G401 (cell line): ENCODE measurements at places on chromosomes 2 and 18.

GRCh38 chr18:3046216-3046808 lies 33.4 kb upstream of the LPIN2 start:
- no peak for DNase-seq

GRCh38 chr2:151522556-151522955 lies 112.9 kb downstream of the RIF1 start:
- DNase-seq, result no peak

GRCh38 chr2:45084361-45085020 lies 75.2 kb upstream of the SIX2 start:
- no peak for DNase-seq

GRCh38 chr2:158464426-158465281 lies 7.9 kb downstream of the PKP4 start:
- DNase-seq, result peak; percentile 18

- DNase-seq, result peak; percentile 50
Measured at GRCh38 chr18:48539406-48540250, 797 bp downstream of the CTIF start.

- no peak for DNase-seq
Measured at GRCh38 chr18:74213429-74213828, 65.1 kb downstream of the TIMM21 start.

GRCh38 chr2:191617575-191617974 lies 60.4 kb upstream of the NABP1 start:
- DNase-seq, result no peak

DNA sequence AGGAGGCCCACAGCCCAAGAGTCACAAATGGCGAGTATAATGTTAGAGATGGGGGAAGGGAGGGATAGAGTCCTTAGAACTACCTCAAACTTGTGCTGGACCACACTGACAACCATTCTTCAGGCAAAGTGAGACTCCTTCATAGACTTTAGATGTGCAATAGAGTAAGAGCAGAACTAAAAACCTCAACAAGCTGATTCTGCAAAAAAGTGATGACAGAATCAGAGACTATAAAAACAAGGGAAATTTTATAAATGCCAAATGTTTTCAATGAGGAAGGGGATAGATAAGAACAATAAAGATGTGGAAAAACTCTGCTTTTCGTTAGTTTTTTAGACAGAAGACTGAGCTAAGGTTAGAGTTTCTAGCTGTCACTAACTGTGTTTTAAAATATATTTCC lies 17.7 kb downstream of the SMC6 start:
- DNase-seq, result no peak

DNA sequence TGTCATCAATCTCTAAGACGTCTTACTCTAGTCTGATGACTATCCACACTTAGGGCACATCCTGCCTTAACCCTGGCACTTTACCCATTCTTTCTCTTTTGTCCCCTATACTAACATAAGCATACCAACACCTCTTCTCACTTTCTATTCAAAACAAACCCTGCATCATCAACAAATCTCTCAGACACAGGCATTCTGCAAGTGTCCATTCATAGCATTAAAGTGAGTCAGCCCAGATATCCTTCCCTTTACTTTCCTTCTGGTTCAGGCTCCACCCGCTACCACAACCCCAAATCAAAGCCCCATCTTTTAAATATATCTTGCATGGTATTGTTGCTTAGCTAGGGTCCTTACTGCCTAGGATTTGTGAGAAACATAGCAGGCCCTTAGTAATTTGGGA lies 3.8 kb downstream of the GRB14 start:
- DNase-seq, result no peak

GRCh38 chr18:1392046-1392445 lies 487.4 kb downstream of the ADCYAP1 start:
- no peak for DNase-seq

GRCh38 chr2:143779021-143779420 lies 649.8 kb downstream of the ARHGAP15 start:
- no peak for DNase-seq

GRCh38 chr2:166031054-166031453 lies 77.5 kb upstream of the TTC21B start:
- no peak for DNase-seq

DNA sequence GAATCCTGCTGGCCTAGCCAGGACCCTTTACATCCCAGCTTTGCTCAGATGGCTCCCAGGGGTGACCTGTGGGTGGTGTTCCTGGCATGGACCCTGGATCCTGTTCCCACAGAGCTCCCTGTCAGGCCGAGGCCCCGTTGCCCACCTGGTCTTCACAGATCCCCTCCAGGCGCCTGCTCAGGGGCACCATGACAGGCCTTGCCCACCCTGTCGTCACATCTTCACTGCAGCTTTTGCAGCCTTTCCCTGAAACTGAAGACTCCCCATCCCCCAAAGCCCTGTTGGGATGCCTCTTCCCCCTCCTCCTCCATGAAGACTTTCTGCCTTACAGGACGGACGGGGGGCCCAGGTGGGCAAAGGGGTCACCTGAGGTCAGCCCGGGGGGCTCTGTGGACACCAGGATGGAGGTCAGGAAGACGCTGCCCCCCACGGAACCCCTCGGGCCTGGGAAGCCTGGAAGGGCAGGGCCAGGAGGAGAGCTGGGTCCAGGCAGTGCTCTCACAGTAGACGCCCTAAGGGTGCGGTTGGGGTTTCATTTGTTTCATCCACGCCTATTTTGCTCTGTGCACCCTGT lies 13.0 kb upstream of the KIF1A start:
- DNase-seq, result no peak

GRCh38 chr2:112947374-112947773 lies 30.4 kb upstream of the IL36G start:
- DNase-seq, result no peak

- DNase-seq, result no peak
Measured at GRCh38 chr2:55862673-55863390, 60.8 kb downstream of the EFEMP1 start.

DNA sequence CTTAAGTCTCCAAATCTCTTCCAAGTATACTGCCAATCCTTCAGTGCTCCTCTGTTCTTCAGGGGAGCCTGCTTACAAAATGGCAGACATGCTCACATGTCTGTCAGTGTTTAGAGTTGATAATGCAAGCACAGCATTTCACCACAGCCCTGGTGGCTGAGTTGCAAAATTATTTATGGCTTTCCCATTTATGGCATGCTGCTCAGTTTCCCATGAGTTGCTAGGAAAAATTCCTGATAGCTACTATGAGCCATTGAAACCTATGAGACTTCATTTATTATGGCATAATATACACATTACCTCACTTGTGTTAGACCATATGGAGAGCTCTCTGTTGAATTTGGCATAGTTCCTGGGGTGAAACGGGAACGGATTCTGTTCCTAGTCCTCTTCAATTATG lies 448.7 kb upstream of the TCF4 start:
- DNase-seq, result no peak

DNA sequence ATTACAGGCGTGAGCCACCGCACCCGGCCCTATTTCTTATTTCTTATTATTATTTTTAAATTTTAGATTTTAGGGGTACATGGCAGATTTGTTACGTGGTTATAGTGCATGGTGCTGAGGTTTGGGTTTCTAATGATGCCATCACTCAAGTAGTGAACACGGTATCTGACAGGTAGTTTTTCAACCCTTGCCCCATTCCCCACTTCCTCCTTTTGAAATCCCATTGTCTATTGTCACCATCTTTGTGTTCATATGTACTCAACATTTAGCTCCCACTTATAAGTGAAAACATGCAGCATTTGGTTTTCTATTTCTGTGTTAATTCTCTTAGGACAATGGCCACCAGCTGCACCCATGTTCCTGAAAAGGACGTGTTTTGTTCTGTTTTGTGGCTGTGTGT lies 39.5 kb downstream of the TGIF1 start:
- no peak for DNase-seq

DNA sequence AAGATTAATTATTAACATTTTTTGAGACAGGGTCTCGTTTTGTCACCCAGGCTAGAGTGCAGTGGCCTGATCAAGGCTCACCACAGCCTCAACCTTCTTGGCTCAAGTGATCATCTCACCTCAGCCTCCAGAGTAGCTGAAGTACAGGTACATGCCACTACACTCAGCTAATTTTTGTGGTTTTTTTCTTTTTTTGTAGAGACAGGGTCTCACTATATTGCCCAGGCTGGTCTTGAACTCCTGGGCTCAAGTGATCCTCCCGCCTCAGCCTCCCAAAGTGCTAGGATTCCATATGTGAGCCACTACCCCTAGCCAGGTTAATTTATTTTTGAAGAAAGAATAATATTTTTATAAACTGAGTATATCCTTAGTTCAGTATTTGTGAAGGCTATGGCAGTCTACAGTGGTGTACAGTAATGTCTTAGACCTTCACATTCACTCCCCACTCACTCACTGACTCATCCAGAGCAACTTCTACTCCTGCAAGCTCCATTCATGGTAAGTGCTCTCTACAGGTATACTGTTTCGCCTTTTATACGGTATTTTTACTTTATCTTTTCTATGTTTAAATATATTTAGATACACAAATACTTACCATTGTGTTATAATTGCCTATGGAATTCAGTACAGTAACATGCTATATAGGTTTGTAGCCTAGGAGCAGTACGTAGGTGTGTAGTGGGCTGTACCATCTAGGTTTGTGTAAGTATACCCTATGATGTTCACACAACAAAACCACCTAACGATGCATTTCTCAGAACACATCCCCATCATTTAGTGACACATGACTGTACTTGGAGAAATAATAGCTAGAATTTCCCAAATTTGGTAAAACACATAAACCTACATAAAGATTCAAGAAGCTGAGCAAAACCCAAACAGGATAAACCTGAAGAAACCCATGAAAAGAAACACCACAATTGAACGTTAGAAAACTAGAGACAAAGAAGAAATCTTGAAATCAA lies 38.6 kb downstream of the MGAT4A start:
- no peak for DNase-seq

DNA sequence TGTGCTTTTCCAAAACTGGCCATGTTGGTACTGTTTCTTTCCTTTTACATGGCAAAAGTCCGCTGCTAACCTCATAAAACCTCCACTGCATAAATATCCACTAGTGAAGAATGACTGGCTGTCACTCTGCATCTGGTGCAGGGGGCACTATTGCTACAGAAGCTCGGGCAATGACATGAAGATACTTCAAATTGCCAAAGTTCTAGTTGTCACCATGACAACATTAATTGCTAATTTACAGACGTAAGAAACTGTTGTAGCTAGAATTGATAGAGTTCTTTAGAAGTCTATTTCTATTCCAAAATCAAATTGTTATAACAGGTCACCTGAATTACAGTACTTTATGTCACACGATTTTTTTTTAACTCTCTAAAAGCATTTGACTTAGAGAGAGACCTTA lies 845 bp downstream of the CFAP210 start:
- DNase-seq, result peak; percentile 26

- no peak for DNase-seq
Measured at GRCh38 chr2:124572934-124573634, 548.0 kb downstream of the CNTNAP5 start.

- no peak for DNase-seq
Measured at GRCh38 chr2:162155093-162155492, 3.0 kb upstream of the GCG start.

GRCh38 chr2:207787800-207788199 lies 18.1 kb upstream of the FZD5 start:
- no peak for DNase-seq

DNA sequence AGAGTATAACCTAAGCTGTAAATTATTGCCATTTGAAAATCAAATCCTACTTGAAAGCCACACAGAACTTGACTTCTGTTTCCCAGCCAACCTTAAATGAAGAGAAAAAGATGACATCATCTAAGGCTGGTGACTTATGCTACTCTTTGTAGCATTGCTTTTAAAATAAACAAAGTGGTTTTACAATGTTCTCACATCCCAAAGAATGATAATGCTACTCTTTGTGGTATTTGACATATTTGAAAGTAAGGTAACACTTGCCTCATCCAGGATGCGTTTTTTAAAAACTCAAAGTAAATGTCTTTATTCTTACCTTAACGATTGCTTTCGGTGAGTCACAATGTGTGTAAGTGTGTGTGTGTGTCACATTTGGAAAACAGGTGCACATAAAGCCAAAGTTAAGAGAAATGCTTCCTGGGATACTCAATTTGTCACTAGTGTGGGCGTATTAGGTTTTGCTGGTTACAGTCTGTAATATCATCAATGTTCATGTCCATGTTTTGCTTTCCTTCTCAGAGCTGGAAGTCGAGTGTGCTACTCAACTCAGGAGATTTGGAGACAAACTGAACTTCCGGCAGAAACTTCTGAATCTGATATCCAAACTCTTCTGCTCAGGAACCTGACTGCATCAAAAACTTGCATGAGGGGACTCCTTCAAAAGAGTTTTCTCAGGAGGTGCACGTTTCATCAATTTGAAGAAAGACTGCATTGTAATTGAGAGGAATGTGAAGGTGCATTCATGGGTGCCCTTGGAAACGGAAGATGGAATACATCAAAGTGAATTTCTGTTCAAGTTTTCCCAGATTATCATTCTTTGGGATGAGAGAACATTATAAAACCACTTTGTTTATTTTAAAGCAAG lies 2.6 kb downstream of the PMAIP1 start:
- DNase-seq, result no peak

DNA sequence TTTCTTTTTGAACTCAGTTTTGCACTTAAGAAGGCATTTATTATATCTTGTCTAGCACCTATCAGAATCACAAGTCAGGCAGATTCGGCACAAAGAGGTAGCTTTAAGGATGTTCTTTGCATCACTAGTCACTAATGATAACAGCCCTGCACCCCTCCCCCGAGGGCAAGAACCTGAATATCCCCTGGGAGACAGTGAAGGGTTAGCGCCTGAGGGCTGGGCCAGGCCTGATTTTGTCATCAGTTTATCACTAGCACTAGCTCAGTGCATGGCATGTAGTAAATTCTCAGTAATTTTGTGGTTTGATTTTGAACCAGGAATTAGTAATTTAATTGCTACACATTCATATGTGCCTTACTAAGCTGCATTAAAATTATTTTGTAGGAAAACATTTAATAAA lies 23.9 kb upstream of the HS6ST1 start:
- DNase-seq, result no peak

GRCh38 chr2:98026292-98026691 lies 30.5 kb upstream of the TMEM131 start:
- no peak for DNase-seq

DNA sequence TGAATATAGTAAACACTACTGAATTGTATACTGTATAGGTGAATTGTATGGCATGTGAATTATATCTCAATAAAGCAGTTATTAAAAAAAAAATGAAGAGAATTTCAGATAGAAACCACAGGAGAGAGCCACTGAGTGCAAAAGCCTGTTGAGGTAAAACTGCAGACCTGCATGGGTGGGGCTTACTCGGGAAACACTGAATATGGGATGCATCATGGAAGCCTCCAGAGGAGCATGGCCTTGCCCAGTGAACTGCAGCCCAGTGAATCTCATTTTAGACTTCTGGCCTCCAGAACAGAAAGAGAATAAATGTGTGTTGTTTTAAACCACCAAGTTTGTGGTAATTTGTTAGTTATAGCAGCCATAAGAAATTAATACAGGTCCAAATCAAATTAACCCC lies 15.7 kb downstream of the GPATCH11 start:
- DNase-seq, result no peak

- peak; percentile 39 for DNase-seq
Measured at GRCh38 chr2:199488772-199489400, 31.1 kb upstream of the SATB2 start.

DNA sequence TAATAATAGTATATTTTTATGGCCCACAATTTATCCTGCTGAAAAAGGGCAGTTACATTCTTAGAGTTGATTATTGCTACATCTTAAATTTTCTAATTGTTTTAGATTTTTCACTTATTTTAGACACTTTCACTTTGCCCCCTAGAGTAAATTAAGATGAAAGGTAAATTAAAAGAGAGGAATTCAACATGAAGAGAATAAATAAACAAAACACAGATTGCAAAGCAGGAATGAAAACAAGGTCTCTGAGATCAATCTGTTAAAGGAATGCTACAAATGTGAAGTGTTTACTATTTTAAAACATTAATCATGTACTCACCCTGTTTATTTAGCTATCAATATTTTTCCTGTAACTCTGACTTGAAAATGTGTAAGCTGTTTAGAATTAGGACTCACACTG lies 113.5 kb upstream of the ETAA1 start:
- no peak for DNase-seq
